CD4-positive, alpha-beta T cell treated with Interleukin-2 at 100 ng/mL for 4 hours (primary cell): ENCODE measurements at places on chromosomes 3 and 15.

DNA sequence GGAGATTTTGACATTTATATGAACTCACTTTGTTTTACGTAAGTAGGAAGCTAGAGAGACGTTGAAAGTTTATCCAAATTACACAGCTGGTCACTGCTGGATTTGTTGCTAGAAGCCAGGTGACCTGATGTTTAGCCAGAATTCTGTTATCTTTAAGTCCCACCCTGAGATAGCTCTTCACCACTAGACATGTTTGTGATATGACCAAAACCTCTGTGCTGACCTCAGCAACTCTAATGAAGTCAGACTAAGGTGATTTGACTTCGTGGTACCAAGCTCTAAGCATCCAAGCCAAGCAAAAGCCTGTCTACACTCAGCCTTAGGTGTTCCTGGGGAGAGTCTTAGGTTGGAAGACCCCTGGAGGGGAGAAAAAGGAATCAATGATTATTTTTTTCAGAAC, 102.4 kb downstream of the ARRDC4 start:
- no peak for DNase-seq

DNA sequence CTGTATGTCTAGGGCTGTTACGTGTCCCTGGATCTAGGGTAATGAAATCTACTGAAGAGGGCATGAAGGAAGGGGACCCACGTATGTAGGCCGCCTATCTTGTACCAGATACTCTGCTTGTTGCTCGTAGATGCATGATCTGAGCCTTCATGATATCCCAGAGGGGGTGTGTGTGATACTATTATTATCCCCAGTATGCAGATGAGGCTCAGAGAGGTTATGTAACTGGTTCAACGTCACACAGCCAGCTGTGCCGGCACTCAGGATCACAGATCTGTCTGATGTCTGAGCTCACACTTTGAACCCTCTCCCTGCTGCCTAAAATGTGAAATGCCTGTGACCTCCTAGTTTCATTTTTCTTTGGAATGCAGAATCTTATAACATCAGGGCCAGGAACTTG, 36.2 kb upstream of the SEC13 start:
- no peak for DNase-seq

DNA sequence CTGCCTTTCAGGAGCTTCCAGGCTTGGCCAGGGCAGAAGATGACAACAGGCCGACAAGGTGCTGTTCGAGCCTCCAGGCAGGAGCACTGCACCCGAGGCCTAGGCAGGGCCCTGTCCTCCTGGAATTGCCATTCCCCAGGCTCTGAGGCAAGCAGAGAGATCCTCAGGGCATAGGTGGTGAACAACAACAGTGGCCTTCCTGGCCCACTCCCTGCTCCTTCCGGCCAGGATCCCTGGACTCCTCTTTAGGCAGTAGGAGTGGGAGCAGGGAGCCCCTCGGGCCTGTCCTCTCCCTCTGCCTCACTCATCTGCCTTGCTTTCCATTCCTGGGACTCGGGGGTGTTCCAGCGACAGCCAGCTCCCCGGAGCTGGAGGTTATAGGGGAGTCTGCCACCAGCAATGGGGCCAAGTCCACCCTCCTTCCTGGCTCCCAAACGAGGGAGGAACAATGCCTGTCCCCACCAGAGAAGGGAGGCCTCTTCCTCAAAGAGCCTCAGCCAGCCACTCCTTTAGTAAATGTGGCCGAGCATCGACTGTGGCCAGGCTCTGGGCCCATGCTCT, 135.0 kb downstream of the NUP210 start:
- DNase-seq = no peak

- DNase-seq = no peak
Measured at GRCh38 chr15:69604072-69604411, 151.4 kb downstream of the RPLP1 start.

GRCh38 chr3:30626443-30627180, 20.2 kb downstream of the TGFBR2 start:
- no peak for DNase-seq

GRCh38 chr3:131072845-131073244, 46.2 kb downstream of the NEK11 start:
- DNase-seq = no peak

DNA sequence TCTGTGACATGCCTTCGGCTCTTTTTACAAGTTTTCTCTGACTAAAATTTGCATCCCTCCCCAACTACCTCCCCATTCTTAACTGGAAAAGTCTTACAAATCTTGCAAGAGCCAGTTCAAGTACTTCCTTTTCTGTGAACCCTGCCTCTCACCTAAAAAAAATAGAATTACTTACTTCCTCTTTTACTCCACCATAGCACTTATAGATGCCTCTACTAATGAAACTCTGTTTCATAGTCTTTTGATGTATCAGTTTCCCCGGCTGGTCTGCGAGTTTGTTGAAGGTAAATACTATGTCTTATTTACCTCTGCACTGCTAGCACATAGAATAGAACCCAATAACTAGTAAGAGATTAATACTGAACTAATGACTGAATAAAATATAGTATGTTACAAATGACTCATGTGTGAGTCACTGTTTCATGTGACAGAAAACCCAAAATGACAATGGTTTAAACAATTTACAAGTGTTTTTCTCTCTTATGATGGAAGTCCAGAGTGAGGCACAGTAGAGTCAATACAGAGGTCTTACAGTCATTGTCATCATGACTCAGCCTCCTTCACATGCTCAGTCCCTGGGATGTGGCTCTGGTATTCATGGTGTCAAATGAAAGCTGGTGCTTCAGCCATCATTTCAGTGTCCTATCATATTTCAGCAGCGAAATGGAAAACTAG, 393.5 kb downstream of the RSL24D1 start:
- DNase-seq = no peak

- DNase-seq = no peak
Measured at GRCh38 chr3:25128735-25129134, 299.3 kb upstream of the RARB start.

- DNase-seq = no peak
Measured at GRCh38 chr3:16546186-16547010, 32.9 kb upstream of the RFTN1 start.

DNA sequence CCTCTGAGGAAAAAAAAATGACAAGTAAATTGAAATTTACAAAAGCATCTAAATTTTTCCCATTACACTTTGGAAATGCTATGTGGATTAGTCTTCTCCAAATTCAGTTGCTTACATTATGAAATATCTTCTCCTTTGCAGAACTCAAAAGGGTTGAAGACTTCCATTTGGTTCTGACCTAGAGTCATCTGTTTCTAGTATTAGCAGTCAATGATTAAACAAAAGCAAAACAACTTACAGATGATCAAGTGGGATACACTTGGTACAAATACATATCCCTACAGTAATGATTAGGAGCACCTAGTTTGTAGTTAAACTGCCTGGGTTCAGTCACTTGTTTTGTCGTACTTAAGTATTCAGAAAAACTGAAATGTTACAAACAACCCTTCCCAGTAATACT, 136.2 kb downstream of the MBNL1 start:
- DNase-seq = no peak

- DNase-seq = no peak
Measured at GRCh38 chr3:140523600-140523999, 154.3 kb upstream of the TRIM42 start.

- no peak for DNase-seq
Measured at GRCh38 chr3:55198554-55198953, 270.7 kb upstream of the LRTM1 start.

DNA sequence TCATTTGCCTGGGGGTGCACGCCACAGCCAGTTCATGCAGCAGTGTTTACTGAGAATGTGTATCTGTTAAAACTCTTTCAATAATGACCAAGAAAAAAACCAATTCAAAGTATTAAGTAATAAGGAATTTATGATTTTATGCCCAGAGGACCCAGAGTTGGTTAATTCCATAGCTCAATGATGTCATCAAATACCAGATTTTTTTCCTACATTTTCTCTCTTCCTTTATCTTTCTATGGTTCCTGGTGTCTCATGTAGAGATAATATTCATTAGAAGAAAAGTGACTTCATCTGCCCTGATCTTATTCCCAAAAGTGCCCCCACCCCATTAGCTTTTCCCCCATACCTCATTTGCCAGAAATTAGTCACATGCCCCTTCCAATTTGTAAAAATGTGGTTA, 44.6 kb upstream of the LMCD1 start:
- no peak for DNase-seq

DNA sequence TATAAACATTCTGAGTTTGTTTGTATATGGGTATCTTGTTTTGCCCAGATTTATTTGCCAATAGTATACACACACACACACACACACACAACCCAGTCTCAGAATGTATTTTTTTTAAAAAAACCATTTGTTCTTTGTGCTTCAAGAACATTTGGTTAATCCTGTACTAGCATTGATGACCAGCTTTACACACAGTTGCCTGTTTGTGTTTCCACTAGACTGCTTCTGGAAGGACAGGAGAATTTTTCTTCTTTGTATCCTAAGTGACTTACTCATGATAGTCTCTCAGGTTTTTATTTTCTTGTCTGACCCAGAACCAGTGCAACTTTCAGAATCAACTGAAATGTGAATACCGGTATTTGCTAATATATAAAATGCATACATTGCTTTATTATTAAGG, 40.5 kb downstream of the U2SURP start:
- no peak for DNase-seq

GRCh38 chr3:33790091-33790490, 8.3 kb upstream of the PDCD6IP start:
- DNase-seq = no peak

DNA sequence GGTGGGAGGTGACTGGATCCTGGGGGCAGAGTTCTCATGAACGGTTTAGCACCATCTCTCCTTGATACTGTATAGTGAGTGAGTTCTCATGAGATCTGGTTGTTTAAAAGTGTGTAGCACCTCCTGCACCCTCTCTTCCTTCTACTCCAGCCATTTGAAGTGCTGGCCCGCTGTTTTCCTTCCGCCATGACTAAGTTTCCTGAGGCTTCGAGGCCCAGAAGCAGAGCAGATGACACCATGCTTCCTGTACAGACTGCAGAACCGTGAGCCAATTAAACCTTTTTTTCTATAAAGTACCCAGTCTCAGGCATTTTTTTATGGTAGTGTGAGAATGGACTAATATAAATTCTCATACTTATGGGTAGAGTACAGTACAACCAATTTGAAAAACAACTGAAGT, 123.6 kb upstream of the BHLHE40 start:
- peak; percentile 20 for DNase-seq

DNA sequence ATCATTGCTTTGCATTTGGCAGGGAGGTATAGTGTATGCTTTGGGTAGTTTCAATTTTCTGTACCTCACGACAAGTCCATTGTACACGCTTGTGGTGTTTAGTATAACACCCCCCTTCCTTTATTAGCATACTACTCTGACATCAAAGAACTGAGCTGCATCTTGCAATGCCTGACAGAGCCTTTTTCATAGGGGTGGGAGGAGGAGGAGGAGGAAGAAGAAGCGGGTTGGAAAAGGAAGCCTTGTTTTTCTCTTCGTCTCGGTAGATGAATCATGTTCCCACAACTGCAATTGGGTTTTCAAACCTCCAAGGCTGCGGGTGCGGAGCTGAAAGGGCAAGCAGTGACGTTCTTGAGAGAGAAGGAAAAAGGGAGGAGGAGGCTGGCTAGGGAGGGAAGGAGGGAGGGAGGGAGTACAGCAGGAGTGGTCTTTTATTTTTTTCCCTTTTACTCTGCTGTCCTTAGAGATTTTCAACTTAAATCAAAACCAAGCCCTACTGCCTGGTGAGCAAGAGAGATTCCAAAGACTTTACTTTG, 175.7 kb downstream of the KLHL25 start:
- DNase-seq = peak; percentile 84

GRCh38 chr3:51963951-51964451, 3.3 kb downstream of the PCBP4 start:
- no peak for DNase-seq

- DNase-seq = no peak
Measured at GRCh38 chr3:55333923-55334322, 153.2 kb downstream of the WNT5A start.

DNA sequence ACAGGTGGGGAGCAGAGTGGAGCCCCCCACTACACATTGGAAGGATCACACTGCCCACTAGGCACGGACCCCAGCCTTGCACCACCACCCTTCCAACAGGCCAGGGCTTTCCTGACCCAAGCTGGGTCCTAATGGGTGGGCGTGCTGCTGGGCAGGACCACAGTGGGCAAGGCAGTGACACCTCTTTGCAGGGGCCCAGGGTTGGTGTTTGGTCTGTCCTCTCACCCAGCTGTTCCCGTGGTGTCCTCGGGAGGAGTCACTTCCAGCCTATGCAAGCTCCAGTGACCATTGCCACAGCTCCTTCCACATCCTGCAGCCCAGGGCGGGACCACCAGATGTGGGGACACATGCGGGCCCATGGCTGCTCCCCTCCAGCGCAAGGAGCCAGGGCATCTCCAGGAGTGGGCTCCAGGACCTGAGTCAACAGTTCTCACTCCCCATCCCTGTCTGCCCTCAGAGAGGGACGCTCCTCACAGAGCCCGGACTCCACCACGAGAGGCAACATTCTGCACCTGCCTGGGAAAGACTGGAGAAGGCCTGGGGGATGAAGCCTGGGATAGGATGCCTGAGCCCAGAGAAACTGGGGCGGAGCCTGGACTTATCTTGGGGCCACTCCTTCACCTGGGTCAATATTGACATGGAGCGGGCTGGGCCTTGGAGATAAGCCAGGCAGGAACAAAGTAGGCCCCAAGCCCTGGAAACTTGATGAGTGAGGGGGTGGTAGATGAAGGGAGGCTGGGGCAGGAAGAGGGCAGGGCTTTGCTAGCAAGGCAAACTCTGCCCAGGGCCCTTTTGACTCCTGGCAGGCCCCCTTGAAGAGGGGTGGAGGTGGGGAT, 3.9 kb upstream of the VILL start:
- DNase-seq = no peak

DNA sequence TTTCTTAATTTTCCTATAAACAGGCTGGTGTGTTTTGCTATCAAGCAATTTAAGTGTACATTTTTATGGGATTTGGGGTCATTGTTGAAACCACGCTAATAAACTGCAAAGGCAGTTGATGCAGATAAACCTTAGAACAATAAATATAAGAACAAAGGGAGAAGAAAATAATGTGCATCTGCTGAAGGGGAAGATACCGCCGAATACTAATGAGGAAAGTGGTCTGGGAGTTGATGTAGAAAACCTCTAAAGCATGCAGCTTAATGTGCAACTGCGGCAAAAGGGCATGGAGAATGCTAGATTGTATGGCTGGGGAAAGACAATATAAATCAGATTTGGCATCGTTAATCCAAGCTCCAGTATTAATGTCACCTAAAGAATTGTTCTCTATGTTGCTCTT, 29.8 kb upstream of the CHL1 start:
- no peak for DNase-seq

- DNase-seq = no peak
Measured at GRCh38 chr15:86336051-86336788, 256.5 kb downstream of the AGBL1 start.

DNA sequence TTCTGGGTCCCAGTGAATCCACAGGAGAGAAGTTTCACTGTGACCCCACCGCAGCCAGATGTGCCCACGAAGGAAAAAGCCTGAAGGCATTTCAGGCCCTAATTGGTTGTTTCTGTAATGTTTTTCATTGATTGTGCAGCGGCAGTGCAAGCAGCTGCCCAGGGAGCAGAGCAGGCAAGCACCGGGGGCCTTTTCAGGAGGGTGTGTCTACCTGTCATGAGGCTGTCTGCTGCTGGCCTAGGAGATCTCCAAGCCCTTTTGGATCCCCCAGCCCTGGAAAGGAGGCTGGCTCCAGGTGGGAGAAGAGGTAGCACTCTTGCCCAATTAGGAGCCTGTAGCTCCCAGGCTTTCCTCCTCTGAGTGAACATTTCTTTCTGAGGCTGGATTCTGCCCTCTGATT, 108.8 kb downstream of the EPHB1 start:
- no peak for DNase-seq

- peak; percentile 22 for DNase-seq
Measured at GRCh38 chr3:157865352-157866000, 240.7 kb downstream of the SHOX2 start.
